GM04503 (cell line): ENCODE measurements at places on chromosomes 3 and 15.

DNA sequence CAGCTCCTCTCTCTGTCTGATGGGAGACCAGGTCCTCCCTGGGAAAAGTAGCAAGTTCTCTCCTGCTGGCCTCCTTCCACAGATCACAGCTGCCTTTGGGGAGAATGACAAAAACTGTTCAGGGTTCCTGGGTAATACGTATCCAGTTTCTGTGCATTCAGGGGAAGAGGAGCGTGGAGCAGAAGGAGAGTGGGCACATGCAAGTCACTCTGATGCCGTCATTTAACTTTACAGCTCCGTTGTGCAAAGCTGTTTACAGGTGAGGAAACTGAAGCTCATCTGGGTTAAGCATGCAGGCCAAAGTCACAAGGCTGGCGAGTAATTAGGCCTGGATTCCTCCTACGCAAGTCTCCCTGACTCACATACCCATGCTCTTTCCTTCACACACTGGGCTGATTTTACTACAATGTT lies 7.5 kb upstream of the TM4SF1 start:
- DNase-seq = peak; percentile 85

DNA sequence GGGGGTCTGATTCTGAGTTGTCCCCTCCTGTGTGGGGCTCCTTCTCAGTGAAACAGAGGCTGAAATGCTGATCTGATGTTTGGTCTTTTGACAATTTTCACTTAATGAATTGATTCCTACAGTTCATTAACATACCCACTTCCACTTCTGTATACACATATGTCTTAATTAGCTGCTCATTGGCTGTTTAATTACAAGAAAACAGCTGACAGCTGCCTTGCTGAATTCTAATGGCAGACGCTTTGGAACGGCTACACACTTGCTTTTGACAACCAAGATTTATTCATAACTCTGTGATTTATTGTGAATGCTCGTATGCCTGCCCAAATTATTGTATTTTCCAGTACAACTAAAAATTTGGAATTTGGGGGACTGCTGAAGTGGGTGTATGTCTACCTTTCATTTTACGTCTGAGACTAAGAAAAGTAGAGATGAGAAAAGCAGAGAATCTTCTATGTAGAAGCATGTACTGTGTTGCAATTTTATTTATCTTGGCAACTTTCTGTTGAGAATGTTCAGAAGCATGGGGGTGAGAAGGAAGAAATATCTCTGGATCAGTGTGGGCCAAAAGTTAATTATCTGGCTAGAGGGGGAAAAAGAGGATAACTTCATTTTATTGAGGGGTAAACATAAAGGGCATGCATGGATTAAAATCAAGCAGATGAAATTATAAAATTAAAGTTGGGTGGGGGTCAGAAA lies 46.5 kb upstream of the ICE2 start:
- DNase-seq = no peak

DNA sequence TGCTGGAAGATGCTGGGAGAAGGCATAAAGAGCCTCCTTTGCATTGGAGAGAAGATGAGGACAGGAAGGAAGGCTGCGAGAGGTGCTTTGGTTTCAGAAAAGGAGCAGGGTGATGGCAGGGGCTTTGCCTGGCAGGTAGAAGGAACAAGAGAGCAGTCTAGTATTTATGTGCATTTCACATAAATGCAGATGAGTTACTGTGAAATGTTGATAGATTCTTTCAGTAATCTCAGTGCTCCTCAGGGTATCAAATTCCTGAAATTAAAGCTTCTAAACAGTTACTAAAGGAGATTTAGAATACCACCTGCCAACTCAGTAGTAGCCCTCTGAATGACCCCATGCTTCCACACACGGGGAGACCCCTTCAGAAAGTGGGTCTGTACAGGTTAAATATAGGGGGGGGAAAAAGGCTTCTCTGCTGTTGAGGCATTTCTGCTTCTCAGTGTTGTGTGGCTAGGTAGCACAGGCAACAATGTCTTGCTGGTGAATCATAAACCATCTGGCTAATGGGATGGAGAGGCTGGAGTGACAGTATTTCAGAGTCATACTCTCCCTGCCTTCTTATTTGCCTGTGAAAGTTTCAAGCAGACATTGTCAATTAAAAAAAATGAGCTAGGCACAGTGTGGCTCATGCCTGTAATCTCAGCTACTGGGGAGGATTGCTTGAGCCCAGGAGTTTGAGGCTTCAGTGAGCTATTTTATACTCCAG lies 14.3 kb upstream of the FBXL22 start:
- DNase-seq = peak; percentile 77

DNA sequence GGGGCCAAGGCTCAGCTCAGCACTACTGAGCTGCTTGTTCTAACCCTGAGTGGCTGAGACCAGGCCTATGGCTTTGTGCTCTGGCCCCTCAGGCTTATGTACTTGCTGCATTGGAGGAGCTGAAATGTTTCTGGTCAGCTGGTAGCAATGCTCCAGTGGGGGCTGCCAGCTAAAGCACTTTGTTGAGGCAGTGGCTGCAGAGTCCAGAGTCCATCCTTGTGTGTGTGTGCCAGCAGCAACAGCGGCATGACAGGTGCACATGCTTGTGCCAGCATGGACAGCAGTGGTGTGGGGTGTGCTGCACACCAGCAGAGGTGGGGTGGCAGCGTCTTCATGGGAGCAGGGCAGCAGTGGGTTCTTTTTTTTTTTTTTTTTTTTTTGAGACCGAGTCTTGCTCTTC lies 169.1 kb downstream of the VPS8 start:
- no peak for DNase-seq

- no peak for DNase-seq
Measured at GRCh38 chr3:169489775-169490546, 173.6 kb downstream of the MECOM start.

DNA sequence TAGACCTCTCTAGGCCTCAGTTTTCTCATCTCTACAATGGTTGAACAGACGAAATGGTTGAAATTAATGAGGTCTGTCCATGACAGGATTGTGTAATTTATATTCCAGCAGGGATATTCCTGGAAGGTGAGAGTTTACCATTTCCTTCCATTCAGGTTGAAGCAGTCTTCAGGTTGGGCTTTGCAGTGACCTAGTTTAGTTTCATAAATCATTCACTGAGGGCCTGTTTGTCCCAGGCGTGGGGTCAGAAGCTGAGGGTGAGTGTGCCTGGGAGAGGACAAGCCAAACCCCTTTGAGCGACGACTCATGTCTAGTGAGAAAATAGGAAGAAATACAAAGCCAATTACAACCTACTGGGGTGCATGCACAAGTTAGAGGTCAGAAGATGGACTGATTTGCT lies 57.2 kb upstream of the CACNA2D3 start:
- DNase-seq = no peak

GRCh38 chr3:31911643-31912042 lies 69.4 kb downstream of the OSBPL10 start:
- DNase-seq = no peak

- DNase-seq = no peak
Measured at GRCh38 chr15:29034151-29034550, 148.4 kb downstream of the APBA2 start.

DNA sequence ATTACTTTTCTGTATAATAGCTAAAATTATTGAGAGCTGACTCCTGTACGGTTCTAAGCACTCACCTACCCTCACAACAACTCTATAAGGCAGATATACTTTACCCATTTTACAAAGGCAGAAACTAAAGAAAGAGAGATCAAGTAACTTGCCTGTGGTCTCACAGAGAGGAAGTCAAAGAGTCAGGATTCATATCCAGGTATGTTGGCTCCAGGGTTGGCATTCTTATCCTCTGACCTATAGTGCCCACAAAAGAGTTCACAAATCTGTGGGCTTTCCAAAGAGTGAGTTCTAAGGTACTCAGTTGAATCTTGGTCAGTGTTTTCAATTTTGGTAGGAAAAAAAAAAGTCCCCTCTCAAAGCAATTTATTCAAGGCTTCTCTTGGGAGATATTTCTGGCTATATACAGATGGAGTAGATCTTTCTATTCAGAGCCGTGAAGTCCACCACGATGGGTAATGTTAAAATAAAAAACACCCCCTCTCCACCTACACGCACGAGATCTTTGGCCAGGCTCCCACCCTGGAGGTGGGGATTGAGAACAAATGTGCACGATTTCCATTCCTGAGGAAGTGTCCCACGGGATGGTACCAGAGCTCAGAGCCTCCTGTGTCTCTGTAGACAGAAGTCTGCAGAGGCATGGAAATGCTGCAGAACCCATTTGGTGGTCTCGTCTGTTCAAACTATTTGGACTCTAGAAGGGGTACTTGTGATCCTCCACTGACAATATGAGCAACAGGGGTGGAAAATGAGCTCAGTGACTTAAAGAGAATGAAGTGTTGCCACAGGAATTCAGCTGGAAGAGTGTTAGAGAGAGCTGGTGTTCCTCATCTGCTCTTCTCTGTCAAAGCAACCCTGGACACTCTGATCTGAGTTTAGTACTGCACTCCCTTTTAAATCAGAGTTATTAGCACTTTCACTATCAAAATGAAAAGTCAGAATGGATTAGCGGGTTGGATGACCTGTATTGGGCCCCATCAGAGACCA lies 212.1 kb upstream of the EIF1B start:
- DNase-seq = no peak

DNA sequence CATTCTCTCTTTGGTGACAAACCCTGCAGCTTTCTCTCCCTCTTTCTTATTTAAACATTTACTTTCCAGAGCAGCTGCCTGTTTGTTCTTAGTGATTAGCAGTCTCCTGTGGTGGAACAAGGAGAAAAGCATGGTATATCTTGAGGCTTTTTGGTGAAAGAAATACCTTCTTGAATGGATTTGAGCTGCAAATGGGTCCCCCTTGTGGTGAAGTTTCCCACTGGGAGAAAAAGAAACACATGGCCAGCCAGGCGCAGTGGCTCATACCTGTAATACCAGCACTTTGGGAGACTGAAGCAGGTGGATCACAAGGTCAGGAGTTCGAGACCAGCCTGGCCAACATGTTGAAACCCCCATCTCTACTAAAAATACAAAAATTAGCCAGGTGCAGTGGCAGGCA lies 48.3 kb upstream of the ACP3 start:
- DNase-seq = no peak

DNA sequence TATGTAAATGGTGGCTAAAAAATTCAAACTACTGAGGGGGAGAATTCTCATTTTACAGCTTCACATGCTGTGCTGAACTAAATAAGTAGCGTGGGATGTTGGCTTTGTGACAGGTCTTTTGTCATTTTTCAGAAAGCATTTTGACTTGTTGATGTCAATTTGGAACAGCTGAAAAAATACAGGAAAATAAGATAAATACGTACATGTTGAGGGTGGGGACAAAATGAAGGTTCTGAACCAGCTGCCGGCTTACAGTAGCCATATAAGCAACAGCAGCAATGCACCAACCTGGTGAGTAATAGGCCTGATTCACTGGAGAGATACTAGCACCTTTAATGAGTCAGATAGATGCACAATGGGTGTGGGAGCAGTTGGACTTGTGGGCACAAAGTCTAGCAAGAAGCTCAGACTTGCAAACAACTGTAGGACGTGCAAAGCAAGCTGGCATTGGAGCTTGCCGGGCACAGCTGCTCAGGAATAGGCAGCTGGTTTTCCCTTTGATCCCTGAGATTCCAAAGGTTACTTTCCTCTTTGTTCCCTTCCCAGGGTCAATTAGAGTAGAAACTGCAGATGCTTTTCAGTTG lies 12.9 kb downstream of the B3GNT5 start:
- no peak for DNase-seq

GRCh38 chr15:48109212-48109611 lies 11.6 kb upstream of the SLC24A5 start:
- no peak for DNase-seq

GRCh38 chr15:75030023-75030413 lies 6.6 kb downstream of the PPCDC start:
- DNase-seq = peak; percentile 8

DNA sequence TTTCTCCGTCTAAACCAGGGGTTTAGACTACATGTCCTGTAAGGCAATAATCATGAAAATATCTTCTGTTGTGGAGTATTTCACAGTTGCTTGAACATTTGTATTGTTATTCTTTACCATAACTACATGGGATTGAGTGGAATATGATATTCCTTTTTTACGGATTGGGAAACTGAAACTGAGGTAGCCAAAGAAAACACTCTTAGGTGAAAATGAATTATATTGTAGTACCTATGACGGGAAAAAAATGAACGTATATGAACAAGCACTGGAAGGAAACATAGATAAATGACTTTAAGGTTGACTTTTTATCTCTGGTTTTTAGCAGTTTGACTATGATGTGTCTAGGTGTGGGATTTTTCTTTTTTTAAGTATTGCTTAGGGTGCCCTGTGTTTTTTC lies 35.6 kb downstream of the MAP2K1 start:
- DNase-seq = no peak

- DNase-seq = no peak
Measured at GRCh38 chr3:172174513-172175253, 135.3 kb downstream of the FNDC3B start.

- no peak for DNase-seq
Measured at GRCh38 chr15:44028349-44028748, 166.7 kb downstream of the FRMD5 start.

- DNase-seq = no peak
Measured at GRCh38 chr15:39448409-39448808, 132.5 kb upstream of the THBS1 start.

GRCh38 chr3:99366663-99367429 lies 271.5 kb upstream of the COL8A1 start:
- DNase-seq = no peak

DNA sequence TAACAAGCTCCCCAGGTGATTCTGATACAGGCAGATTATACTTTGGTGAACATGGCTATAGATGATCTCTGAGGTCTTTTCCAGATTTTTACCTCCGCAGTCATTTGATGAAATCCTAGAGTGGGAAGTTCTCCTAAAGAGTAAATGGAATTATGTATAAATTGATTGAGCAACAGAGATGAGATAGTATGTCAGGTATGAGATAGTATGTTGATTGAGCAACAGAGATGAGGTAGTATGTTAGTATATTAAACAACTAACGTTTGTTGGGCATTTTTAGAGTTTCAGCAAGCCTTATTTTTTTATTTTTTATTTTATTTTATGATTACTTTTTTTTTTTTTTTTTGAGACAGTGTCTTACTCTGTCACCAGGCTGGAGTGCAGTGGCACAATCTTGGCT lies 265.0 kb upstream of the SOX2 start:
- no peak for DNase-seq

- no peak for DNase-seq
Measured at GRCh38 chr15:65134538-65134937, 930 bp upstream of the PDCD7 start.

DNA sequence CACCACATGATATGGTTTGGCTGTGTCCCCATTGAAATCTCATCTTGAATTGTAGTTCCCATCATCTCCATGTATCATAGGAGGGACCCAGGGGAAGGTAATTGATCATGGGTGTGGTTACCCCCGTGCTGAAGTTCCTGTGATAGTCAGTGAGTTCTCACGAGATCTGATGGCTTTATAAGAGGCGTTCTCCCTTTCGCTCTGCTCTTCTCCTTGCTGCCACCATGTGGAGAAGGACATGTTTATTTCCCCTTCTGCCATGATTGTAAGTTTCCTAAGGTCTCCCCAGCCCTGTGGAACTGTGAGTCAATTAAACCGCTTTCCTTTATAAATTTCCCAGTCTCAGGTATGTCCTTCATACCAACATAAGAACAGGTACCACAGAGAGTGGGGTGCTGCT lies 21.9 kb downstream of the OSTN start:
- no peak for DNase-seq

- no peak for DNase-seq
Measured at GRCh38 chr3:111519178-111519855, 22.7 kb upstream of the CD96 start.

GRCh38 chr3:178895178-178895789 lies 176.3 kb downstream of the ZMAT3 start:
- DNase-seq = no peak

- DNase-seq = no peak
Measured at GRCh38 chr3:30609930-30610701, 3.7 kb downstream of the TGFBR2 start.

GRCh38 chr15:43930079-43930478 lies 103.3 kb downstream of the WDR76 start:
- no peak for DNase-seq
